ENCODE measurements at places on chromosomes 3 and 15. TPM values are rescaled to one million over a fixed set of nuclear protein-coding genes. Genes with fewer than 3 reads are reported as not detected.

GRCh38 chr3:117308756-117309155 lies 599.2 kb downstream of the TUSC7 start:
- no peaks in the 10 kb centered on the region for H3K36me3 ChIP-seq
- no peak overlapping the region for H3K4me3 ChIP-seq
- H3K27me3 ChIP-seq = no peaks in the 10 kb centered on the region
- H3K4me1 ChIP-seq = no peaks in the 10 kb centered on the region
- H3K27ac ChIP-seq = no peak overlapping the region

DNA sequence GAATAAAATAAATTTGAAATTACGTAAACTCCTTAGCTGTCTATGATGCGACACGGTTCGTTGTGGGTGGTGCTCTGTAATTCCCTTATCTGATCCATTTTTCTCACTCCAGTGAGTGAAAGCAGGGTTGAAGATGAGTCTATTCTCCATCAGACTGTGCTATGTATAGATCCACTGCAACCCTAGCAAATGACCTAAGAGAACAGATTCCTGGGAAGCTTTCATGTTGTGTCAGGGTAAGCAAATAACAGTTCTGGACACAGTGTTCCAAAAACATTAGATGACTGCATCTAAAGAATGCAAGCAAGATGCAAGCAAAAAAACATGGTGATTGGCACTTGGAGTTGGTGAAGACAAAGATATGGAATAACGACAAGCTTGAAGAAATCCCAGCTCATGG lies 239.3 kb downstream of the SLC9A9 start:
- no peak overlapping the region for H3K27ac ChIP-seq
- H3K36me3 ChIP-seq = no peaks in the 10 kb centered on the region
- DNase-seq = no peak
- H3K4me1 ChIP-seq = peaks cover 11% of the 10 kb centered on the region
- H3K4me3 ChIP-seq = no peak overlapping the region

TLR9 gene
- total RNA-seq = 7.7 TPM

TRPC1 gene
- total RNA-seq = 21.8 TPM

GPX1 gene
- 356 TPM for total RNA-seq

- H3K4me1 ChIP-seq = peaks cover 17% of the 10 kb centered on the region
- DNase-seq = no peak
- H3K36me3 ChIP-seq = no peaks in the 10 kb centered on the region
- H3K4me3 ChIP-seq = peak overlapping the region; percentile 33
Observed at GRCh38 chr3:51983578-51984268, 388 bp downstream of the ACY1 start.

AHSG gene
- total RNA-seq = not detected

DNA sequence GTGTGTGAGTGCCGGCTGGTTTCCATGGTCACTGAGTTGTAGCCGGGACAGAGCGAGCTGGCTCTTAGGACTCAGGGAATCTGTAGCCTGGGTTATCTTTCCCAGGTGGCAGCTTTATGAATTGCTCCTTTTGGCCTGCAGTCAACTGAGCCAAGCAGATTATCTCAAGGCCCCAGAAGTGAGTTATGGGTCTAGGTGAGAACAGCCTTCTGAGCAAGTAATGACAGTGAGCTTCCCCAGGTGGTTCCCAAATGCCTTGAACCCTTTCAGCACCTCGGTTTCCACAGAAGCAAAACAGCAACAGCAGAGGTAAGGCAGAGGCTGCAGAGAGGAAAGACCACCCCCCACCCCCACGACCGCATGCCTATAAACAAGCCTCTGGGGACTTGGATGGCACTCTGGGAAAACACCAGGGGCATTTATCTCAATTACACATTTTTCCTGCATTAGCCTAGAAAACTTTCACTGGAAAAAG lies 56.7 kb upstream of the DGKG start:
- H3K27ac ChIP-seq = no peak overlapping the region
- peaks cover 13% of the 10 kb centered on the region for H3K4me1 ChIP-seq
- no peaks in the 10 kb centered on the region for H3K27me3 ChIP-seq
- no peaks in the 10 kb centered on the region for H3K36me3 ChIP-seq

- no peaks in the 10 kb centered on the region for H3K4me1 ChIP-seq
- H3K27me3 ChIP-seq = no peaks in the 10 kb centered on the region
- H3K36me3 ChIP-seq = no peaks in the 10 kb centered on the region
- H3K27ac ChIP-seq = peak overlapping the region; percentile 40
Observed at GRCh38 chr15:83928392-83928734, 274.4 kb downstream of the ADAMTSL3 start.

CA12 gene
- total RNA-seq = 0.59 TPM

DNA sequence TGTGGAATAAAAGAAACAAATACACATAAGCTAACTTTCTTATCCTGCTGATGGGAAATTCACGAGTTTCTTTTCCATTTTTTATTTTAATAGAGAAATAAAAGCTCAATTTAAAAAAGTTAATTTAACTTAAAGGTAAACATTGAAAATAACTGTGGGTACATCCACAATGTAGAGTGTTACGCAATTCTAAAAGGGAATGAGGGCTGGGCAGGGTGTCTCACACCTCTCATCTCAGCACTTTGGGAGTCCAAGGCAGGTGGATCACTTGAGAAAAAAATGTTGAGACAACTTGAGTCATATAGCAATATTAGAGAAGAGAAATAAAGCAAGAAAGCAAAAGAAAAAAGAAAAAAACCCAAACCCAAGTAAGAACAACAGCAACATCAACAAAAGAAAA lies 207.0 kb downstream of the DIPK2A start:
- H3K36me3 ChIP-seq = no peaks in the 10 kb centered on the region
- H3K4me1 ChIP-seq = no peaks in the 10 kb centered on the region
- DNase-seq = no peak
- H3K27ac ChIP-seq = no peak overlapping the region
- H3K4me3 ChIP-seq = no peak overlapping the region

DNA sequence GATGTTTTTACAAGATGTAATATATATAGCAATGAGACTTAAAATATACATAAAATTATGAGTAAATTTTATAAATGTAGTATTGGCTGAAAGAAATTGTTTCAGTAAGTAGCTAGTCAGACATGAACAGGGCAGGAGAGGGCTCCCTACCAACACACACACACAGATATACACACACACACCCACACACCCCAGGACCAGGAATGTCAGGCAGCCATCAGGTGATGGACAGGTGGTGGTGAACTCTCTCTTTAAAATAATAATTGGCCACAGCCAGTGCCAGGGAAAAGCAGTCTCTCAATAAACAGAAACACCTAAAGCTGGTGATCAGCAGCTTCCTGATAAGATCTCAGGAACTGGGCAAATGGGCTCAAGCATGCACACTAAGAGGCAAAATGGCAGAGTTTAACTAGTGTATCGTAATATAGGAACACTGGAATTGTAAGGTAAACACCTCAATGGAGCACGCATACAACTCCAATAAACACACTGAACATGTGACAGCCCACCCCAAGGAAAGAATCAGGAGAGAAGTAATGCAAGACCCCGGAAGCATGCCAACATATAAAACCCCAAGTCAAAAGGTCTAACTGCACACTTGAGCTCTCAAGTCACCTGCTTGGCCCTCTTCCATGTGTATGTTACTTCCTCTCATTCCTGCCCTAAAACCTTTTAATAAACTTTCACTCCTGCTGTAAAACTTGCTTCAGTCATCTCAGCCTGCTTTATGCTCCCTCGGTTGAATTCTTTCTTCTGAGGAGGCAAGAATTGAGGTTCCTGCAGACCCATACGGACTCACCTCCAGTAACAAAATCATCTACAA lies 1034.1 kb upstream of the SEMA6D start:
- no peak overlapping the region for H3K27ac ChIP-seq
- no peak overlapping the region for H3K4me3 ChIP-seq
- H3K27me3 ChIP-seq = no peaks in the 10 kb centered on the region
- no peak for DNase-seq

STXBP5L gene
- not detected for total RNA-seq

DNA sequence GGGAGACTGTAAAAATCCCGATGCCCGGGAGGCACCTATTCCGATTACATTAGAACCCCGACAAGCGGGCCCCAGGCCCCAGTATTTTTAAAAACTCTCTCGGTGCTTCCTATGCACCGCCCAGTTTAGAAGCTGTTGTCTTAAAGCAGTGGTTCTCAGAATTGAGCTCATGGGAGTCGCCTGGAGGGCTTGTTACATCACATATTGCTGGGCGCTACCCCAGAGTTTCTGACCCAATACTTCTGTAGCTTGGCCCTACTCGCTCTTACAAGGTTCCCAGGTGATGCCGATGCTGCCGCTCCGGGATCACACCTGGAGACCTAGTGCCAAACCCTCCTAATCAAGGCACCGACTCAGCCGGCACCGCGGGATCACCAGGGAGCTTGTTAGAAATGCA lies 35.2 kb downstream of the CPN2 start:
- peak overlapping the region; percentile 42 for H3K4me3 ChIP-seq
- no peak for DNase-seq
- H3K27ac ChIP-seq = no peak overlapping the region
- peaks cover 37% of the 10 kb centered on the region for H3K4me1 ChIP-seq
- peaks cover 30% of the 10 kb centered on the region for H3K27me3 ChIP-seq

CAV3 gene
- not detected for total RNA-seq

STT3B gene
- 77.3 TPM for total RNA-seq

DNA sequence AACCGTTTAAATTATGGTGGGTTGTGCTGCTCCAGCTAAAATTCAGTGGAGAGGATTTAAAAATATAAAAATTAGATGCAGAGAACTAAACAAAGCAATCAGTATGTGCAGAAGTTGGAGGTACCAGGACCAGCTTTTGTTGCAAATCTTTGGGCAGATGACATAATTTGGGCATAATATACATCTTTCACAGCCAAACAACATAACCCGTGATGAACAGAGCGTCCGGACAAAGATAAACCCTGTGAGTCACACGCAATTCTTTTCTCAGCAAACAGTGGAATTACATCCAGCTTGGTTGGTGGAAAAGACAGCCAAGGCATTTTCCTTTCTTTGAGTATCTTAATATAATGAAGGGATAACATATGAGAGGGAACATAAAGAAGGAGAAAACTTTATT lies 419.4 kb upstream of the ADAMTS9 start:
- no peaks in the 10 kb centered on the region for H3K27me3 ChIP-seq
- no peak overlapping the region for H3K4me3 ChIP-seq
- no peaks in the 10 kb centered on the region for H3K36me3 ChIP-seq
- H3K27ac ChIP-seq = no peak overlapping the region
- no peaks in the 10 kb centered on the region for H3K4me1 ChIP-seq

GADL1 gene
- not detected for total RNA-seq

DNA sequence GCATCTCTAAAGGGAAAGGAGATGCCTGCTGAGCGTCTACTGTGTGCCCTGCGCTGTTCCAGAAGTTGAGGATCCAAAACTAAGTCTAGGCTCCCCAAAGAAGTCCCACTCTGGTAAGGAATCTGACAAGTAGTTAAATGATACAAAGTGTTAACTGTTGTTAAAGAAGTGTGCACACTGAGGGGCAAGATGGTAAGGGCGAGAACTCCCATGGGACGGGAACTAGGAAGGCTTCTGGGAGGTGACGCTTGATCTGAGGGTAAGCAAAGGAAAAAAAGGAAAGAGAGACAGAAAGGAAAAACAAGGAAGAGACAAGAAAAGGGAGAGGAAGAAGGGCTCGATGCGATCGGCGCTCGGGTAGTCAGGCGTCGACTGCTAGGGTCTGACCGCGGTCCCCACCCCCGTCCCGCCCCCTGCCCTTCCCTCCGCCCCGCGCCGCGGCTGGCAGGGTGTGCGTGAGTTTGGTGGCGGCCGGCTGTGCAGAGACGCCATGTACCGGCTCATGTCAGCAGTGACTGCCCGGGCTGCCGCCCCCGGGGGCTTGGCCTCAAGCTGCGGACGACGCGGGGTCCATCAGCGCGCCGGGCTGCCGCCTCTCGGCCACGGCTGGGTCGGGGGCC lies at the start of gene LACTB:
LACTB (plus strand) TSS at position 480 of the 620 bp plus-strand sequence; CDS start at position 491, 11 bp downstream.
- no peaks in the 10 kb centered on the region for H3K36me3 ChIP-seq
- peaks cover 16% of the 10 kb centered on the region for H3K4me1 ChIP-seq
- DNase-seq = peak; percentile 96
- H3K27me3 ChIP-seq = no peaks in the 10 kb centered on the region
- H3K4me3 ChIP-seq = peak within 1 kb of the TSS; percentile 75

DNA sequence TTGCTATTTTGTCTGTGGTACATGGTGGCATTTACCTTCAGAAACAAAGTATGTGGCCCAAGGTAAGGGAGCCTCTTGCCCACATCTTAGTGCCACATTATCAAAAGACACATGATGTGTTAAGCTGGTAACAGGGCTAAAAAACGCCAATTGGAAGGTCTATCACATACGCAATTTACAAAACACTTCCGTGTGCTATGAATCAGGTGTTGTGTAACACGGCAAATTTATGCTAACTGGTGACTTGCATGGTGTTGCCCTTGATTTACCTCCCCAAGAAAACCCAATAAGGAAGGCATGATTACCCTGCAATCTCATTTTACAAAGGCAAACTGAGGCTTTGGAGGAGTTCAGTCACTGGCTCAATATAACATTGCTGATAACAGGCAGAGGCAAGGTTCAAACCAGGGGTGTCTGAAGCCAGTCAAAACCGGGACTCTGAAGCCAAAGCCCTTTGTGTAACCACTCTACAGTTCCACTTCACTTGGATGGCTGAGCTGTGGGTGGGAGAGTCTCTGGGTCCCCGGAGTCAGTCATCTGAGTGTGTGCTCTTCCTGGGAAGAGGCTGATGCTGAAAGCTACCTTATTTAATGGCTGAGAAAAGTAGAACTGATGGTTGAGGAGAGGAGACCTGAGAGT lies 103.9 kb upstream of the BCL6 start:
- H3K4me1 ChIP-seq = no peaks in the 10 kb centered on the region
- no peak for DNase-seq
- peak overlapping the region; percentile 78 for H3K27ac ChIP-seq
- no peak overlapping the region for H3K4me3 ChIP-seq

DNA sequence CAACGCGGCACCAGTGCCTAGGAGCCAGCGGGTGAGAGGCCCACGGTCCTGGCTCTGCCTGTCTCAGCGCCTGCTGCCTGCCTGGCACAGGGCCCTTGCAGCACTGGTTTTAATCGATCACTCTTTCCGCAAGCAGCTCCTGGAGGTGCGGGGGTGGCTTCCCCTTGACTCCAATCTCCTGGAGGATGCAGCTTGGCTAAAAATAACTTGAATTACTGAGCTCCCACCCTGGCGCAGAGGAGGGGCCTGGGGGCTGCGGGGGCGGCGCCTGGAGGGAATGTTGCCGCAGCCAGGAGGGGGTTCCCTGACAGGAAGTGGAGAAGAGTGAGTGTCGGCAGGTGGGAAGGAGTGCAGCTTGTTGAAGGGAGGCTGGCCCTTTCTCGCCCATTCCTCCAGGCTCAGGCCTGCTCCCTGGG lies 9.9 kb upstream of the RPL29 start:
- no peak for DNase-seq
- H3K27ac ChIP-seq = peak overlapping the region; percentile 52
- H3K27me3 ChIP-seq = no peaks in the 10 kb centered on the region
- H3K36me3 ChIP-seq = no peaks in the 10 kb centered on the region
- H3K4me3 ChIP-seq = no peak overlapping the region

DNA sequence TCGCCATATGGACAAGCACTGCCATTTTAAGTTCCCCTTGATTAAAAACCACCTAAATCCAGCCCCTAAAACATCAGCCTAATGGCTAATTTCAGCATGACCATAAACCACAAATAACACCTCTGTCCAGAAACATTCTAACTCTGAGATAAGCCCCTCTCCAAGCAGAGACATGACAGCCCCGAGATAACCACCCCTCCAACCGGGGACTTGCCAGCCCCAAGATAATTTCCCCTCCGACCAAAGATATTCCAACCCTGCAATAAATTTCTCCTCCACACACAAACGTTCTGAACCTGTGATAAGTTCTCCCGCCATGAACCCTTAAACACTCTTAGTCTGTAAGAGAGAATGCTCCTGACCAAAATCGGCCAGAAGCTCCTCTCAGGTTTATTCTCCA lies 586.8 kb downstream of the EDEM1 start:
- H3K27ac ChIP-seq = no peak overlapping the region
- H3K4me3 ChIP-seq = no peak overlapping the region
- no peaks in the 10 kb centered on the region for H3K36me3 ChIP-seq

GRCh38 chr15:64216196-64216595 lies 53.4 kb upstream of the PPIB start:
- no peak for DNase-seq
- no peaks in the 10 kb centered on the region for H3K4me1 ChIP-seq
- H3K36me3 ChIP-seq = peaks cover 31% of the 10 kb centered on the region
- no peak overlapping the region for H3K4me3 ChIP-seq
